ENCODE measurements at places on chromosomes 12 and 14.

DNA sequence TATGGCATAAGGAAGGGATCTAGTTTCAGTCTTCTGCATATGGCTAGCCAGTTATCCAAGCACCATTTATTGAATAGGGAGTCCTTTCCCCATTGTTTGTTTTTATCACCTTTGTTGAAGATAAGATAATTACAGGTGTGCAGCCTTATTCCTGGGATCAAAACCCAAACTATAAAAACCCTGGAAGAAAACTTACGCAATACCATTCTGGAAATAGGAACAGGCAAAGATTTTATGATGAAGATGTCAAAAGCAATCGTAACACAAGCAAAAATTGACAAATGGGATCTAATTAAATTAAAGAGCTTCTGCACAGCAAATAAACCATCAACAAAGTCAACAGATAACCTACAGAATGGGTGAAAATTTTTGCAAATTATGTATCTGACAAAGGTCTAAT is 128.5 kb upstream of the DCN start:
- no peak for DNase-seq

GRCh38 chr12:110638796-110639195 is 24.9 kb downstream of the TCTN1 start:
- DNase-seq = no peak

- DNase-seq = no peak
These were observed 175.4 kb upstream of the CDKN3 start for GRCh38 chr14:54221432-54221803.

DNA sequence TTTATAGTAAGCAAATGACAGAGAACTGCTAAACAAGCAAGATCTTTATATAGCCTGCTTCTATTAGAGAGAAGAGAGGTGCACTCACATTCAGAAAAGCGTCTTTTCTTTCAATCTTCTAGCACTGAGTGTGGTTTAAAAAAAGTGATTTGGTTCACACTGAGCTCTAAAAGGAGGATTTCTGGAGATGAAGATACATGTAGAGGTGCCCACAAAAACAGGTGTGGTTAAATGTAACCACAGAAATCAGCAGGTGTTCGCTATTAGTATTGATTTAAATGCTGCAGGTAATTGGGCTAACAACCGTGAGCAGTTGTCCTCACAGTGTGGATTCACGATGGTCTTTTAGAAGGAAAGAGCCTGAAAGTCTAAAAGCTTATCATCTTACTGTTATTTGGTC is 10.7 kb downstream of the PKP2 start:
- DNase-seq = no peak

- DNase-seq = no peak
These were observed 165.7 kb upstream of the RBM19 start for GRCh38 chr12:114131824-114132223.

DNA sequence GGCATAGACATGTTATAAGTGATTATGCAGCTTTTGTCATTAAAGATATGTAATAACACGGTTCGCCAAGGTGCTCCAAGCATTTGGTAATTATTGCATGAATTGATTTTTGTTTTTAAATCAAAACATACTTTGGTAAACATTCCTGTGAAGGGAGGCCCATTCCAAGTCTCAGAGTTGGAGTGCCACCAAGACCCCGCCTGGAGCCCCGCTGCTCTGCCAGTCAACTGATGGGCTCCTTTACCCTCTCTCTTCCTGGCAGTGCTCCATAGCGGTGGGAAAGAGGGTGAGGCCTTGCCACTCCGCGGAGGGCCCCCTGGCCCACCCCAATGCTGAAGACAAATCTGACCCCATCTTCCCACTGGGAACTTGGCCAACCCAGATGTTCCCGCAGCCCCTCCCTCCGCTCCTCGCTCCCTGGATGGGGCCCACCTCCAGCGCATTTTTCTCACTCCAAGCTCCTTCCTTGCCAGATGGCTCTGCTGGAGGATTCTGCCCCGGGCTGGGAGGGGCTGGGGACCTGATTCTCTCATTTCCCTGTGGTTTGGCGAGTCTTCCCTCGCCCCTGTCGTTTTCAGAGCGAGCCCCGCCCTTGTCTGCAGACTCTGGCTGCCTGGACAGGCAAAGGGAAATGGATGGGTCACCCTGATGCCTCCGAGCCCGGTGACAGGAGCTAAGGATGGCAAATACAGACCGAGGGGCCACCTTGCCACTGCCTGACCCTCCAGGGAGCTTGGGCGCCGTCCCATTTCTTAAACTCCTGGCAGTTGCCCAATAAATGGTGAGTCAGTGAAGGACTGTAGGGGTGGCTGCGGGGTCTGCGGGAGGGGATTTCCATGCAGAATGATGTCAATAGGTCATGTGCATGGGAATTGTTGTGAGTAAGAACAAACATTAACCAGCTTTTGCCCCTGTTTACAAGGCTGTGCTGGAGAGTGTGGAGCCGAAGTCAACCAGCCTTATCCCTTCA is 9.2 kb upstream of the PAPLN start:
- no peak for DNase-seq

GRCh38 chr12:52924764-52925716 is 20.2 kb upstream of the KRT8 start:
- DNase-seq = no peak

- DNase-seq = no peak
These were observed 64.4 kb downstream of the TMX1 start for GRCh38 chr14:51304438-51304837.

- DNase-seq = no peak
These were observed 45.4 kb upstream of the VPS33A start for GRCh38 chr12:122311696-122312095.

DNA sequence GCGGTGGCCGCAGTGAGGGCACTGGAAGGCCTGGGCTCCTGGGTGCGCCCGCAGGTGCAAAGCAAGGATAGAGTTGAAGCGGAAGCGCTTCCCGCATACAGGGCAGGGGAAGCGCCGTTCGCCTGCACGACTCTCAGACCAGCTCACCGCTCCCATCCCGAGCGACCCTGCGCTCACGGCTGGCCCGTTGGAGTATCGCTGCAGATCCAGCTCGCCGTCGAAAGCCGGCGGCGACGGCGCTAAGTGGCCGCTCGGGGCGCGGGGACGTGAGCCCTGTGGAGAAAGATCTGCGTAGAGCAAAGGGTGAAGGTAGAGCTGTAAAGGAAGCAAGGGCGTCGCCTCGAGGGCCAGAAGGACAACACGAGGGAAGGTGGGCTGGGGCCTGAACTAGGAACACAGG is 5.4 kb downstream of the ZNF219 start:
- no peak for DNase-seq

DNA sequence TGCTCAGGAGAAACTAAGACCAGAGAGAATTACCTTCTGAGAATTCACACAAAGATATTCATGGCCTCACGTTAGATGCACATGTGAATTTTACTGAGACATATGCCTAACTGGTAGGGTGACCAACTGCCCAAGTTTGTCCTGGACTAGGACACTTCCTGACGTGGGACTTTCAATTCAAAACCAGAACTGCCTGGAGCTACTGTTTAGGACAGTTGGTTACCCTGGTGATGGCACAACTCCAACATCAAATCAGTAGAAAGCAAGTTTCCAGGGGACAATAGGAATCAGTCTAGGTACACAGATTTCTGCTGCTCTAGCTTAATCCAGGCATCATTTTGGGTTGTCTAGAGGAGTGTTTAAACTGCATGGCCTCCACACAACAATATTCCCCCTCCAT is 178.7 kb downstream of the GXYLT1 start:
- DNase-seq = no peak

DNA sequence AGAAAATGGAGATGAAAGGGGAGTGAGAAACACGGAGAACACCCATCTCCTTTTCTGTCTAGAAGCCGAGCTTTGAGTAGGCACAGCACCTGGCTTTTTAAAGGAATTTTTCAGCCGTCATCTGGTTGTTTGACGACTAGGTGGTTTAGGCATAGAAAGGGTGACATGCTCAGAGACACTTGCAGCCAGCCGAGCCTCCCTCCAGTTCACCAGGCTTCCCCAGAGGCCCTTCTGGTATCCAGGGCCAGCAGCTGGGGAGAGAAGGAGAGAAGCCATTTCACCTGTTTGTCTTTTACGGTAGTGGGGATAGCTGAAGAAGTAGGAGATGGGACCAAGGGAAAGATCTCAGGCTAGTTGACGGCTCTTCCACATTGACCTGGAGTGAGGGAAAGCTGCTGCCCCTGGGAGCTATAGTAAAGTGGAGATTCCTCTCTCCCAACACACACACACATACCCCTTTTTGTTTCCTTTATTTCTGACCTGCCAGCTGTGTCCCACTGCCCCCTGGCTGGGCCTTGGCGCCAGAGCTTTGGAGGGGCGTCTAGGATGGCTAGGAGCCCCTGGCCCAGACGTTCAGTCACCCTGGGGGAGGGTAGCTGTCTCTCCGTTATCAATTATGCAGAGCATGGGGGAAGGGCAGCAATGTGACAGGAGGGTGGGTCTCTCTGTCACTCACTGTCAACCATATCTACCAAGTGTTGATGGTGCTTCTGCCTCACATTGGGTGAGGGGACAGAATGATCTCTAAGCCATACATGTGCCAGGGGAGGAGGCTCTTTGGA is 5.5 kb downstream of the MAP3K12 start:
- no peak for DNase-seq

DNA sequence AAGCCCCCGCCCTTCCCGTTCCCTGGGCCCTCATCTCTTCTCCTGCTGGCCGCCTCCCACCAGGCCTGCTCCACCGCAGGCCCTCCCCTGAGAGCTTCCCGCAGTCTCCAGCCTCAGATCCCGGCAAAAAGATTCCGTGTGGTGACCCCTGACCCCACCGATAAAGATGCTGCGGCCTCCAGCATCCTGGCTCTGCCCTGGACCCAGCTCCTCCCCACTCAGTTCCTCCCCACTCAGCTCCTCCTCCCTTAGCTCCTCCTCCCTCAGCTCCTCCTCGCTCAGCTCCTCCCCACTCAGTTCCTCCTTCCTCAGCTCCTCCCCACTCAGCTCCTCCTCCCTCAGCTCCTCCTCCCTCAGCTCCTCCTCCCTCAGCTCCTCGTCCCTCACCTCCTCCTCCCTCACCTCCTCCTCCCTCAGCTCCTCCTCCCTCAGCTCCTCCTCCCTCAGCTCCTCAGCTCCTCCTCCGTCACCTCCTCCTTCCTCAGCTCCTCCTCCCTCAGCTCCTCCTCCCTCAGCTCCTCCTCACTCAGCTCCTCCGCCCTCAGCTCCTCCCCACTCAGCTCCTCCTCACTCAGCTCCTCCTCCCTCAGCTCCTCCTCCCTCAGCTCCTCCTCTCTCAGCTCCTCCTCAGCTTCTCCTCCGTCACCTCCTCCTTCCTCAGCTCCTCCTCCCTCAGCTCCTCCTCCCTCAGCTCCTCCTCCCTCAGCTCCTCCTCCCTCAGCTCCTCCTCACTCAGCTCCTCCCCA is 17.0 kb downstream of the NOC4L start:
- DNase-seq = no peak

GRCh38 chr14:94001016-94001415 is 3.9 kb downstream of the CCDC197 start:
- DNase-seq = no peak

GRCh38 chr14:36655963-36656686 is 5.5 kb upstream of the PAX9 start:
- DNase-seq = no peak

- DNase-seq = no peak
These were observed 33.8 kb downstream of the KCNK10 start for GRCh38 chr14:88289234-88289633.

DNA sequence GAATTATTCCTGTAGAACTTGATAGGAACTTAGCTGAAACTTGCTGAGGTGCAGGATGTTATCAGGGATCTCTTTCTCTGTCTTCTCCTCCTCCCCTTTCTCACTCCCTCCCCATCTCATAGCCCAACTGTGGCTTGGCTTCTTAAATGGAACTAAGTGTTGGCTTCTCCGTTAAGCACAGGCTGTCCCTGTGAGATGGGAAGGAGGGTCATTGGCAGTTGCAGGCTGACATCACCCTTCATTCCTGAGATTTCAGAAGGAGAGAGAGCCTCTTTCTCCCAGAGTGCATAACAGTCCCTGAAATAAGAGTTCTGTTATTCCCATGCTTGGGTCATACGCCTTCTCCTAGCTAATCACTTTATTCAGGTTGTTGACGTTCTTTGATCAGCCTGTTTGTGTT is 162.0 kb downstream of the UNC79 start:
- no peak for DNase-seq

DNA sequence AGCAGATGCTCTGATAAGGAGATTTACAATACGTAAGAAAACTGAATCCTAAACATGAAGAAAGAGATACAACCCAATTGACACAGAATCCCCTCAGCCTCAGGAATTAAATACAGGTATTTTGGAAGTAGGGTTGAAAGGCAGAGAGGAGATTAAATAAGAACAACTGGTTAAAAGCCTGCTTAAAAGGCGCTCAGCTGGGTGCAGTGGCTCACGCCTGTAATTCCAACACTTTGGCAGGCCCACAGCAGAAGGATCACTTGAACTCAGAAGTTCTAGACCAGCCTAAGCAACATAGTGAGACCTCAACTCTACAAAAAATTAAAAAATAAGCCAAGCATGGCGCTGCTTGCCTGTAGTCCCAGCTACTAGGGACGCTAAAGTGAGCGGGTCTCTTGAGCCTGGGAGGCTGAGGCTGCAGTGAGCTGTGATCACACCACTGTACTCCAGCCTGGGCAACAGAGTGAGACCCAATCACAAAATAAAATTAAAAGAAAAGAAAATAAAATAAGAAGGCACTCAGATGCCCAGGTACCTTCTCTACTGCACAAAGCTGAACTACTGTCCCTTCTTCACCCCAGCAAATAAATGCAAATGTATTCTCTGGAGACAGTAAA is 32.9 kb downstream of the MED13L start:
- DNase-seq = no peak

- DNase-seq = no peak
These were observed 42.4 kb upstream of the BDKRB2 start for GRCh38 chr14:96162265-96162664.

DNA sequence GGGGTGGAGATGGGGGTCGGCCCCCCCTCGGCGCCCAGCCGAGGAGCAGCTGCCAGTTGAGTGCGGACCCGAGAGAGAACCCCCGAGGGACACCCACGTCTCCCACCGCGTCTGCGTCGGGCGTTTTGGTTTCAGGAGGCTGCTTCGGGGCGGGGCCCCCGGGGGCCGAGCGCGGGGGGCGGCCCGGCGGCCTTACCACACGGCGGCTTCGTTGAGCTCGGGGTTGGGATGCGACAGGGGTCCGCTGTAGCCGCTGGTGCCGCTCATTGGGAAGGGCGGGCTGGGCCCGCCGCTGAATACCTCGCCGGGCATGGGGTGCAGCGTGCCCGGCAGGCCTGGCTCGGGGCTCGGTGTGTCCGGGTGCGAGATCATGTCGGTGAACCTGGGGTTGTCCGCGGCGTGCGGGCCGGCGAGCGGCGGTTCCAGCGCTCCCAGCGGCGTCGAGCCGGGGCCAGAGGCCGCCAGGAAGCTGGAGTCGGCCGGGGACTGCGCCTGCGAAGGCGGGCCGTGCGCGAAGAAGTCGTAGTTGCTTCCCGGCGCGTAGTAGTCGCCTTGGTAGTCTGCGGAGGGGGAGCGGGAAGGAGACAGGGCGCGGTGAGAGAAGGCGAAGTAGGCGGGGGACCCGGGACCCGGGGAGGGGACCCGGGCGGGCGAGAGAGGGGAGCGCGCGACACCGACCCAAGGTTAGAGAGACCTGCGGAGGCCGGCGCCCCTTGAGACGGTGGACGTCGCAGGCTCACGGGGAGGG is 8.5 kb downstream of the LHX5 start:
- DNase-seq = no peak

All from tibial nerve (tissue), 4 donors.